Activated CD8-positive, alpha-beta memory T cell treated with anti-CD3 and anti-CD28 coated beads for 4 hours (primary cell): ENCODE measurements at places on chromosomes 5 and 9.

GRCh38 chr5:172274951-172275753 lies 8.4 kb downstream of the UBTD2 start:
- peak; percentile 54 for DNase-seq

DNA sequence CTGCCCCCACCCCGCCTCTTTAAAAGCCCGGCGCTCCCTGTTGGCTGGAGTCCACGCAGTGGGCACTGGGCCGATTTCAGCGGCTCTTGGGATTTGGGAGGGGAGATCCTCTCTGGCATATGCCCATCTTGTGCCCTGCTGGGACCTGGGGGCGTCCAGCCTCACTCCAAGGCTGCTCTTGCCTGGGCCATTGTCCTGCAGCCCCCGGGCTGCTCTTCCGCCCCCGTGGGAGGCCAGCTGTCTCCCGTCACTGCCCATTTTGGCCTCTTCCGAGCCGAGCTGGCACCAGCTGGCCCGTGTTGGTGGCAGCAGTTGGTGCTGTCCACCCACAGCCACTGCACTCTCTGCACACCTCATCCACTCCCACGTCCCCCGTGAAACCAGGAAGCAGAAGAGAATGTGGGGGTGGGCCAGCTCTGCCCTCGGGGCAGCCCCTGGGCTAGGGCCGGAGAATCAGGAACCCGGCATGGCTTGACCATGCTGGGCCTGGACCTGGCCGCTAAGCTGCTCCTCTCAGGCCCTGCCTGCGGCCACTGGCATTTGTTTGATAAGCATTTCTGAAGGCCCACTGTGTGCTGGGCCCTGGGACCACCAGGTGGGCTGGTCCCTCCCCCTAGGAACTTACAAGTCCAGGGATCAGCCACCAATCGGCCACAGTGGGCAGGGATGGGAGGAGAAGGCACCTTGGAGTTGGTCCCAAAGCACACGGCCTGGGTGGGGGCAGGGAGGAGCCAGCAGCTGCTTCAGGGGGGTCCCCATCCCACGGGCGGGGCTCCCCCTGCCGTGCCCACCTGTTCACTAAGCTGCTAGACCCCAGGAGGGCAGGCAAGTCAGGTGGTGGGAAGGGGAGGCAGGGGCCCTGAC lies 2.2 kb downstream of the C8G start:
- DNase-seq: no peak

DNA sequence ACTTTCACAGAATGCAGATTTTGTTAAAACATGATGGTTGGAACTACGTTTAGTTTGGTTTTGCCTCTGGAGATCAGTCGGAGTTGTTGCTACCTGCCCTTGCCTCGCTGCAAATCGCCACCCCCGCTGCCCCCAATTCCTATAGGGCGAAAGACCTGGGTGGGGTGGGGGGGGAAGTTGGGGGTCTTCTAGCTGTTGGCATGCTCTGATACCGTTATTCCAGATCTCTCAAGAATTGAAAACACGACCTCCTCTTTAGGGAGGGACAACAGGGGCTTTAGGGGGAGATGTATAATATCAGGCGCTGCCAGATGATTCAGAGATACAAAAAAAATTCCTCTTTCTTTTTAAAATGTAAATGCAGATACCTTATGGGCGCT lies 36.4 kb upstream of the NFIB start:
- DNase-seq: no peak

- no peak for DNase-seq
These were observed 227.8 kb downstream of the ARRDC3 start for GRCh38 chr5:91155274-91155673.

DNA sequence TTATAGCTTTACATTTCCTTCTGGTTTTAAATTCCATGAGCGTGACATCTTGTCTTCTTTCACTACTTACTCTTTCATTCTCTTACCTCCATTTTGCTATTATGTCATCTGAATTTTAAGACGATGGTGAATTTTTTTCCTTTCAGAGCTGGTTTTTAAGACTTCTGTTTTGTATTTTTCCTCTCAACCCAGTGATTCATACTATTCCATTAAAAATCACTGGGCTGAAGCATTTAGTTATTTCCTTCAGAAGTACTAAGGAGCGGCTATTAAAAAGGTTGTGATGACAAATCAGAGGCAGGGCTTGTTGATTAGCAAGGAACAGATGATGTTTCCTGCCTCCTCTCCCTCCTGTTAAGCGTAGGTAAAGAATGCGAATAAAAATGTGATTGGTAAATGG lies 16.5 kb downstream of the AGXT2 start:
- no peak for DNase-seq

- DNase-seq: no peak
These were observed 71.1 kb upstream of the LRRTM2 start for GRCh38 chr5:138946241-138946623.

DNA sequence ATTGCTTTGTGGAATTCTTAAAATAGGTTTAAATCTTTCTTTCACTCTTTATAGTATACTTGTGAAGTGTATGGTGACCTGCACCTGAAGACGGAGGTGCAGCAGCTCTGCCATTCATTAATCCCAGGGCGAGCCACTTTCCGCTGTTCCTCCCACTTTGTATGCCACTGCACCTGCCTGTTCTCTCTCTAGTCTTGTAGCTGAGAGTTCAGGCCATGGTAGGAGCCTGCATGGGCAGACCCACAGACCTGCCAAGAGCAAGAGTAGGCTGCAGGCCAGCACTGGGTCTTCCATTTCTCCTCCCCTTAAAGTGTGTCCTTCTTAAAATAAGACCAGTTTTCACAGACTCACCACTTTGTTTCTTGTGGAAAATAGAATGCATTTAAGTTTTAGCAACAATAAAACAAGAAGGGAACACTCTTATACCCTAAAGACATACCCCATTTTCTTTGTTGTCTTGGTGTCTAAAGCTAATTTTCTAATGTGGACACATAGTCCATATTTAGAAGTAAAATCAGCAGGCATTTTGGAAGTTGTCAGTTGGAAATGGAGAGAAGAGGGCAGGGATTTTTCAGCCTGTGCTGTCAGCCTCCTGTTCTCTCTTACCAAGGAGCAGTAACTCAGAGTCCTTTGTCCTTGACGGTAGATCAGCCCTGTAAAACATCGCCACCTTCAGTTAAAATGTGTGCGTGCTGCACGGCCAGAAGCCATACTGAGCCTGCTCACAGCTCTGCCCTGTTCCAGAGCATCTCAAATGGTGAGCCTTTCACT lies 103.2 kb downstream of the SNCAIP start:
- no peak for DNase-seq

GRCh38 chr5:93164690-93165089 lies 416.3 kb downstream of the NR2F1-AS1 start:
- no peak for DNase-seq

GRCh38 chr5:99460701-99461100 lies 531.9 kb upstream of the CHD1 start:
- DNase-seq: no peak

DNA sequence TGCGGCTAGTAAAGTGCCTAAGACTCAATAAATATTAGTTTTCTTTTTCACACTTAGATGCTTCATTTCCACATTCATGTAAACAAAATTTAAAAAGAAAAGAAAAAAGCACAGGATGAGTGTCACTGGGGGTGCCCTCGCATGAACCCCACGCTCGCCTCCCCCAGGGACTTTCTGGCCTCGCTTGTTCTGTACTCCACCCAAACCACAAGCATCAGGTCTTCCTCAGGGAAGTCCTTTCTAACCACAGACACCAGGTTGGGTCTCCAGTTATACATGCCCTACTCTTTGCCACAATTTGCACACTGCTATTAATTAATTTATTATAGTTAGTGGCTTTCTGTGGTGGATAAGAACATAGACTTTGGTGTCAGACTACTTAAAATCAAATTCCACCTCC lies 92.4 kb downstream of the RORB start:
- no peak for DNase-seq

- no peak for DNase-seq
These were observed 50.2 kb upstream of the RNF38 start for GRCh38 chr9:36450110-36450732.

DNA sequence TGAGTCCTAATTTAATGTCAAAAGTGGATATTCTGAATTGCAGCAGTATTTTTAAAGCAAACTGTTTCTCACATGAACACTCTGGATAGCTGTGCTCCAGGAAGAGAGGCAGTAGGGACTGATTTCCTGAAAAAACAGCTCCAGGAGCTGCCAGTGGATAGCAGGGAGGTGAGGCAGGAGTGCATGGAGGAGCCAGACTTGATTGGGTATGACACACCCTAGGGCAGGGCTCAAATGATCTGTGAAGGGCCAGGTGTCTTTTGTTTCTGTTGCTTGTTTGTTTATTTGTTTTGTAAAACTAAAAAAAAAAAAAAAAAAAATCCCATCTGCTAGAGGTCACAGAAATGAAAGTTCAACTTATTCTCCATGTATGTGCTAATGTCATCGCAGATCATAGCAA lies 83.4 kb downstream of the ADRB2 start:
- no peak for DNase-seq

DNA sequence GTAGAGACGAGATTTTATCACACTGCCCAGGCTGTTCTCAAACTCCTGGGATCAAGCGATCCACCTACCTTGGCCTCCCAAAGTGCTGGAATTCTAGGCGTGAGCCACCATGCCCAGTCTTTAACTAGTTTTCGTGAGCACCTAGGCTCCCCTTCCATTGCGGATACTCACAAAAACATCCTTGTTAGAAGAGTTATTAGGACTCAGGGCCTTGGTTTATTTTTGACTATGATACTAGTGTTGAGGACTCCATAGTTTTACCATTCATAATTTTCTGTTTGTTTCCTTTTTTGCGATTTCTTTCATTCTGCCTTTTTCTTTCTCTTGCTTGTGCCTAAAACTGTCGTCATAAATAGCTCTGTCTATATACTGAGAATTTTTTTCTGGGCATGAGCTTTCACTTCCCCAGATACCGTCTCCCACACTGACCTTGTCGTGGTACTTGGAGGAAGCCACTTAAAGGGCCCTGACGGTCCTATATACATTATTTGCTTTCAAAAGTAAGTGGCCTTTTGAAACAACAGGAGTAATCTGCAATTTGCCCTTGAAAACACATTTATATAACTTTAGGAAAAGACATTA lies 5.2 kb downstream of the F2R start:
- DNase-seq: no peak

GRCh38 chr5:83547161-83547560 lies 75.6 kb downstream of the VCAN start:
- DNase-seq: no peak

DNA sequence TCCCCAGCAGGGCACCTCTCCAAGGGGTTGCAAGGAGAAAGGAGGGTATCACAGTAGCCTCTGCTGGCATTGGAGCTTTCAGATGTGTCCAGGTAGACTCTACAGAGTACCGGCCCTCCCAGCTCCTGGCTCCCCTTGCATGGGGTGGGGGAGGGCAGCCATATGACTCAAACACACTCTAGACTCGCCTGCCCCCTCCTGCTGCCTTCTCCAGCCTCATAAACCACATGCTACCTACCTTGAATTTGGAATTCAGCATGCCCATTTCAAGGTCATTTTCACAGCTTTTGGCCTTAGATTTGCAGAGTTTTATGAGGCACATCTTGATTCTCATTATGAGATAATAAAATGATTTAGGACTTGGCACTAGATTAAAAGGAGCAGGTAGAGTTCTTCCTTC lies 32.8 kb upstream of the SMIM32 start:
- DNase-seq: no peak

GRCh38 chr5:163373436-163374084 lies 63.8 kb upstream of the CCNG1 start:
- no peak for DNase-seq

GRCh38 chr9:77023726-77024125 lies 4.3 kb downstream of the FOXB2 start:
- no peak for DNase-seq

GRCh38 chr5:56415356-56415765 lies 182.2 kb upstream of the ANKRD55 start:
- DNase-seq: no peak

- no peak for DNase-seq
These were observed 63.8 kb downstream of the BNC2 start for GRCh38 chr9:16806674-16807073.

- DNase-seq: no peak
These were observed 271.2 kb downstream of the SLIT3 start for GRCh38 chr5:169029661-169030274.

GRCh38 chr5:151318850-151319732 lies 15.5 kb upstream of the SLC36A3 start:
- DNase-seq: no peak

DNA sequence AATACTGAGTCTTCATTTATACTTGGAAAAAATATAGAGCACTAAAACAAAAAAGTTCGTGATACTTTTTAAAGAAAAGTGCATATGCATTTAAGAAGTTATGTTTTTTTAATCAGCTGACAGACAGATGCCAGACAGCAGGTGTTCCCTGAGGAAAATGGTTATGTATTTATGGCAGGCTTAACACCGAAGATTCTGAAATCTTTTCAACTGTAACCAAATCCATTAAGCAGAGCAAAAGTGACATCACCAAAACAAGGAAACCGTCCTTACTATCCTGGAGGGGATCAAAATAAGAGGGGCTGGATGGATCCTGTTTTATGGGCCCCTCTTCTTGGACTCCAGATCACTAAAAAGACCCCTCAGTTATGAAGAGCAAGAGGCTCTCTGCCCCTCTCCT lies 404.9 kb upstream of the ADAMTS16 start:
- DNase-seq: no peak

DNA sequence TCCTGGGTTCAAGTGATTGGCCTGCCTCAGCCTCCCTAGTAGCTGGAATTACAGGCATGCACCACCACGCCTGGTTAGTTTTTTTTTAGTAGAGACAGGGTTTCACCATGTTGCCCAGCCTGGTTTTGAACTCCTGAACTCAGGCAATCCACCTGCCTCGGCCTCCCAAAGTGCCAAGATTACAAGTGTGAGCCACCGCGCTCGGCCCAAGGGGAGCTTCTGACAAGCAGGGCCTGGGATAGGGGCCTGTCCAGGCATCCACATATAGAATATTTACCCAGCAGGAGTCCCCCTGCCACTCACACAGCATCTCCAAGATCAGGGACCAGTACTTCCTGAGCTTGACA lies 10.1 kb downstream of the IRF1 start:
- no peak for DNase-seq
